Suprapubic skin (tissue), 4 donors: ENCODE measurements at places on chromosomes 1 and 21. TPM values are rescaled to one million over a fixed set of nuclear protein-coding genes. Genes with fewer than 3 reads are reported as not detected.
A peak's percentile ranks its signal among the peaks of the same experiment; 100 is the strongest.

GRCh38 chr1:9035226-9035625 lies 9.0 kb upstream of the SLC2A7 start:
- no peak for DNase-seq

DNA sequence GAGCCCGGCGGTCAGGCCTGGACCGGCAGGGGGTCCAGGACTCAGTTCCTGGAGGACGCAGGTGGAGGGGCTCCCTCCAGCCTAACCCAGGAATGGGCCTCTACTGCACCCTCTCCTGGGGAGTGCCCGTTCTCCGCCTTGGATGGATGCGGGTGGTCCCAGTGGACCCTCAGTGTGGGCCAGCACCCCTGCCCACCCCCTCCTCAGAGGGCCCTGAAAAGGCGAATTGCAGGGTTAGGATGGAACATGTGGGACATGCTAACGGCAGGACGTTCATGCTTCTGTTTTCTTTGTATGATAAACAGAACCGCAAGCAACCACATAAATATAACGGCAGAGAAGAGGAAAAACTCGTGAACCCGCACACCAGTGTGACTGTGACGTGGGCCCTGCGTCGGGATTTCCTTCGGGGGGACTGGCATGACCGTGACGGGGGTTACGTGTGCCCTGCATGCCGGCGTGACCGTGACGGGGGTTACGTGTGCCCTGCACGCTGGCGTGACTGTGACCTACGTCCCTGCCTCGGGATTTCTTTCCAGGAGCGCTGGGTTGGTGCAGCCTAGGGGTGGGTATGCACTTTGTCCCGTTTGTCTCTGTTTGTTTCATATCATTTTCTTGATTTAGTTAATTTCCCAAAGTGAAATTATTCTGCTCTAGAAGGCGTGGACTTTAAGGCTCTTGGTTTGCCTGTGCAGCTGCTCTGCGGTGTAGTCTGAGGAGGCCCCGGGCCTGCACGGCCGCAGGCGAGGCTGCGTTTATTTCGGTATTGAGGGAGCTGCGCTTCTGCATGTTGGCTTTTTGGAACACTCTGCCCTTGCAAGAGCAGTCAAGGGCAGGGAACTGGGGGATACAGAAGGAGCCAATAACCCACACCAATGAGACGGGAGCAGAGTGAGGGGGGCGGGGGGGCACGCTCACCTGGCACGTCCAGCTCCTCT lies 3.1 kb downstream of the FTCD start:
- peak; percentile 44 for DNase-seq

FALEC gene
- not detected for total RNA-seq

DNA sequence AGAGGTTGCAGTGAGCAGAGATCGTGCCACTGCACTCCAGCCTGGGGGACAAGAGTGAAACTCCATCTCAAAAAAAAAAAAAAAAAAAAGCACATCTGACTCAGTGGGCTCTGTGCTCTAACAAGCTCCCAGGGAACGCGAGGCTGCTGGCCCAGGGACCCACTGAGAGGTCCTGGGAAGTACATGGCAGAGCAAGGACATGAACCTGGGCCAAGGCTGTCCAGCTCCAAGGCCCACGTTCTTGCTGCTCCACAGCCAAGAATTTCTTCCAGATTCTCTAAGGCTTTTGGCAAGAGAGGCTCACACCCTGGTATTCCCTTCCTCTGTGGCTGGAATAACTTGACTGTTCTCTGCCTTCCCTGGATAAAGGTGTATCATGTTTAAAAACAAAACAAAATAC lies 15.4 kb upstream of the AGTRAP start:
- no peak for DNase-seq

VSIG8 gene
- total RNA-seq: 28.8 TPM

GRCh38 chr1:183585038-183585437 lies 5.2 kb downstream of the NCF2 start:
- DNase-seq: no peak

- DNase-seq: no peak
Measured at GRCh38 chr21:33893917-33894316, 21.7 kb downstream of the ATP5PO start.

DNA sequence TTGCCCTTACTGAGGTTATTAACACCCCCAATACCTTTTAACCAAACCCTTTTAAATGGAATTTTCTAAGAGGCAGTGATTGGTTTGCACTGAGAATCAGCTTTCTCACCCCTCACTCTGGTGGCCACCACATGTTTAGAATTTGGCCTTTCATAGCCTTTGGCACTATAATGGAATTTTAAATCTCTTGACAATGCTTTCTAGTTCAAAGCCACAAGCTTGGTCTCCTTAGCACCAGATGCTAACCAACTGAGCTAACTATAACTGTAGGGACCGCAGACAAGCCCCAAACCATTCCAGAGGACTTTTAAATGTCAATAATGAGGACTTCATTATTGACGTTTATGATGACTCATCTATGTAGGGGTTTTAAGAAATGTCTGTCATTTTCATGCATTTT lies 238.7 kb upstream of the SNX7 start:
- DNase-seq: no peak

DNA sequence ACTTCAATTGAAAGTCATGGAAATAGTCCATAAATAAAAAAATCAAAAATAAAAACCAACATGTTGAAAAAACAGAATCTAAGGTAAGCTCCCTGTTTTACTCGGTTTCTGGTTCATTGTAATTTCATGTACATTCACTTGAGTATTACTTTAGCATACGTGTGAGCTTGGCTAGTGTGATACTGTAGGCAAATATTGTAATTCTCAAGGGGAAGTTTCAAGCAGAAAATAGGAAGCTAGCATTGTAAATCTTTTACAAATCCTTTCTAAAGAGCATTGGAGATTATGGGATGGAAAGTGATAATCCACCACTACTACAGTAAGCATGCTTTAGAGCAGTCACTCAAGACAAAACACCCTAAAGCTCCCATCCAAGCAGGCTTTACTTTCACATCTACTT lies 3.3 kb upstream of the LPAR3 start:
- DNase-seq: no peak

DNA sequence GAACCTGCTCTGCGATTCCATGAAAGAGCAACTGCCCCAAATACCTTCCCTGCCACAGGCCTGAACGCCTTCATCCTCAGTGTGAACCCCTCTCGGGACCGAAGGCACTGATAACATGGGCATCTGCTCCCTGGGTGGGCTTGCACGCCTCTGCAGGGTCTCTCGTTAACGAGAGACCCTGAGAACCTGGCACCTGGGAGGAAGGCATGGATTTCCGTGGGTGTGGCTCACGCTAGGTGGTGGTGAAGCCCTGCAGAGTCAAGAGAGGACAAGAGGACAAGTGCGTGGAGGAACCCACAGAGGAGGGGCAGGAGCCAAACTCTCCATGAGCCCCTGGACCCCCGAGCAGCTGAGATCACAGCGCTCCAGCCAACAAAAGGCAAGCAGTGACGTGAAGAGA lies 26.8 kb upstream of the COL6A2 start:
- no peak for DNase-seq

GRCh38 chr1:2121101-2121691 lies 71.0 kb downstream of the PRKCZ start:
- no peak for DNase-seq

- no peak for DNase-seq
Measured at GRCh38 chr1:178634445-178634844, 90.6 kb upstream of the RALGPS2 start.

DNA sequence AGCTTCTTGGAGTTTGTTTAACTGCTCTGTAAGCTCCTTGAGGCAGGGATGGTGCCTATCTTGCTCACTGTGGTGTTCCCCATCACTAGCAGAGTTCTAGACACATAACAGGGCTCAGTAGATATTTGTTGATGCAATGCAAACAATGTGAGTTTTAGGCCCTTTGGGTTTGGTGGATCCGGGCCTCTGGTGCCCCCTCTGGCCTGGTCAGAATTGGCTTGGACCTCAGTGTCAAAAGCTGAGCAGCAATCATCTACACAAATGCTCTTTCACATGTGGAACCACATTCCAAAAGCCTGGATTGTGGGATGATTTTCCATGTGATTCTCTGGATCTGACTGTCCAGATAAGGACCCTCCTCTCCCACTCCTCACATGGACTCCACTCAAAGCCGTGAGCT lies 53.4 kb upstream of the BCAR3 start:
- DNase-seq: no peak

GRCh38 chr1:81225789-81226602 lies 574.7 kb upstream of the ADGRL2 start:
- DNase-seq: no peak

GRCh38 chr1:32992489-32993323 lies 28.1 kb upstream of the RNF19B start:
- DNase-seq: peak; percentile 89

GRCh38 chr1:63935143-63935542 lies 161.3 kb downstream of the ROR1 start:
- DNase-seq: no peak

DNA sequence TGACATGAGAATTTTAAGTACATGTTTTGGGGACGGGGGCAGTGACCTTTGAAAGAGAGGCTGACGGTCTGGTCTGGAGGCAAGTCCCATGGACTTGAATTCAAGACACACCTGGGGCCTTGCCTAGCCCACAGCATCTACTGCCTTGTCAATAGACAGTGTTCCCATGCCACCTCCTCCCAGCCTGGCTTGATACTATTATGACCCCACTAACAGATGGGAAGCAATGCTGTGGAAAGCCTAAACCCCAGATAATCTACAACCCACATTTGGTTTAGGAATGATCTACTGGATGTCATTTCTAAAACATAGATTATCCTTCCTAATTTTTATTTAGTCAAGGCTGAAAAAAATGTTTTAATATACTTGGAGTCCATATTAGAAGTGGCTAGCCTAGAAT lies 17.8 kb upstream of the NFASC start:
- no peak for DNase-seq

DNA sequence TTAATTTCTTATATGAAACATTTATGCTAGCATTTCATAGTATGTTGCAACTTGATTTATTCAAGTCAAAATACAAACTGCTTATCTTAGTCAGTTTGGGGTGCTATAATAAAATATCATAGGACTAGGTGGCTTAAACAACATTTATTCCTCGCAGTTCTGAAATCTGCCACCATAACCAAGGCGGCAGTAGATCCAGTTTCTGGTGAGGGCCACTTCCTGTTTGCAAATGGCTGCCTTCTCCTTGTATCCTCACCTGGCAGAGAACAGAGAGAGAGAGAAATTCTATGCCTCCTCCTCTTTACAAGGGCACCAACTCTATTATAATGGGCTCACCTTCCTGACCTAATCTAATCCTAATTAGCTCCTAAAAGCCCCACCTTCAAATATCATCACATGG lies 76.1 kb upstream of the RGS2 start:
- DNase-seq: no peak

DNA sequence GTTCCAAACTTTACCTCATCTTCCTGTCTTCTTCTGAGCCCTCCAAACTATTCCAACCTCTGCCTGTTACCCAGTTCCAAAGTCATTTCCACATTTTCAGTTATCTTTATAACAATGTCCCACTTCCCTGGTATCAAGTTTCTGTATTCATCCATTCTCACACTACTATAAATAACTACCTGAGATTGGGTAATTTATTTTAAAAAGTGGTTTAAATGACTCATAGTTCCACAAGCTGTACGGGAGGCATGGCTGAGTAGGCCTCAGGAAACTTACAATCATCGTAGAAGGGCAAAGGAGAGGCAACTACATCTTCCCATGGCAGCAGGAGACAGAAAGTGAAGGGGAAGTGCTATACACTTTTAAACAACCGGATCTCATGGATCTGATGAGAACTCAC lies 428.5 kb upstream of the RGS18 start:
- DNase-seq: no peak

- DNase-seq: no peak
Measured at GRCh38 chr1:179879797-179880196, 2.2 kb upstream of the TOR1AIP2 start.

SPRR2B gene
- 2.0 TPM for total RNA-seq

- DNase-seq: no peak
Measured at GRCh38 chr1:54614024-54614423, 9.3 kb downstream of the FAM151A start.

- DNase-seq: no peak
Measured at GRCh38 chr1:176790786-176791185, 327.8 kb downstream of the PAPPA2 start.

- DNase-seq: no peak
Measured at GRCh38 chr1:185239861-185240260, 77.2 kb downstream of the IVNS1ABP start.

GRCh38 chr1:60896701-60897363 lies 185.5 kb upstream of the NFIA start:
- no peak for DNase-seq
